Non-pigmented ciliary epithelial cell (primary cell): ENCODE measurements at places on chromosomes 11 and 22.

GRCh38 chr11:61325649-61326414 lies 7.1 kb downstream of the DDB1 start:
- DNase-seq = no peak

- DNase-seq = no peak
These were observed 278.2 kb upstream of the CHORDC1 start for GRCh38 chr11:90500922-90501568.

DNA sequence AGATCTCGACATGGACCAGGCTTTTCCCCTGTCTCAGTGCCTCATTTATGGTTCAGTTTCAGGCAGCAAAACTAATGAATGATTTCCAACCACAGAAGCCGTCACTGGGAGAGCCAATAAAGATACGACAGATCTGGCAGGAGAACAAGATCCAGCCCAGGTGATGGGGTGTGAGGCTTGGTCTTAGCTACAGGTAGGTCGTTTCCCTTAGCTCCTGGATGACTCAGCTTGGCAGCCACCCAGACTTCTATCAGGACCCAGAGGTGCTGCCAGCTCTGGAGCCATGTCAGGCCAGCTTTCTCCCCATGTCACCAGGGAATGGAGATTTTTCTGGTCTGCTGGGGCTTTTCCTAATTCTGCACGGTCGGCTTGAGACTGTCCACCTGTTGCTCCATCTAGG lies 36.3 kb upstream of the APOBEC3A start:
- DNase-seq = no peak

DNA sequence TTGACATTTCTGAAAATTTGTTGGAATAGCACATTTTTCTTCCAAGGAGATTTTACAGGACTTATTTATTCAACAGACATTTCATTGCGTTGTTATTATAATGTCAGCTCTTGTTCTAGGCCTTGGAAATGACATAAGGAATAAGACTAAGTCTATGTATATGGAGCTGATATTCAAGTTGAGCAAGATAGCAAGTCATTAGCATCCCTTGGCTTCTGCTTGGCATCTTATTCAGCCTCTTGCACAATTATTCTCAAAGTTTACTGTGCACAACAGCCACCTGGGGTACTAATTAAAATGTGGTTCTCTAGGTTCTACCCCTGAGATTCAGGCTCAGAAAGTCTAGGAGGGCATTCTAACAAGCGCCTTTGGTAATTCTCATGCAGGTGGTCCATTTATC lies 304.8 kb upstream of the DDI1 start:
- DNase-seq = no peak

DNA sequence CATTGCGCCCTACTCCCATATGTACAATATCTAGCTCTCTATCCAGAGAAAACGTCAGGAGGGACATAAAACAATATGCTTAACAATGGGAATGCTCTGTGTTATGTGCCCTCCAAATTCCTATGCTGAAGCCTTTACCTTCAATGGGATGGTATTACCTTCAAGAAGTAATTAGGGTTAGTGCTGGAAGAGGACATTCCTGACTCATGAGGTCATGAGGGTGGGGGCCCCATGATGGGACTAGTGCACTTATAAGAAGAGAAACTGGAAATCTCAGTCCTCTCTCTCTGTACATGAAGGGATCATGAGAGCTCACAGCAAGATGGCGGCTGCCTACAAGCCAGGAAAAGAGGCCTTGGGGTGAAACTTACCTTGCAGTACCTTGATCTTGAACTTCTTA lies 20.3 kb downstream of the MMP20 start:
- no peak for DNase-seq

GRCh38 chr22:24146194-24146616 lies 35.1 kb upstream of the SUSD2 start:
- no peak for DNase-seq

DNA sequence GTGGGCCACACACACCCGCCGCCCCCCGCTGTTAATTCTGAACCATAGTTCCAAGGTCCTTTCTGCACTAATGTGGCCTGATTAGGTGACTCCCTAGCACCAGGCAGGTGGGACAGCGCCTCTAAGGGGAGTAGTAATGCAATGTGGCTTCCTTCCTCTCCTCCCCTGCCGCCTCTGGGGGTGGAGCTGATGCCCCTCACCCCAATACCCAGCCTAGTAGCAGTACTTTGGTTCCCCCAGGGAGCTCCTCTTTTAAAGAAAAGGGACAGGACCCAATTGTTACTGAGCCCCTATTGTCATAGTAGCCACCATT lies 14.4 kb downstream of the RTN4RL2 start:
- DNase-seq = no peak

DNA sequence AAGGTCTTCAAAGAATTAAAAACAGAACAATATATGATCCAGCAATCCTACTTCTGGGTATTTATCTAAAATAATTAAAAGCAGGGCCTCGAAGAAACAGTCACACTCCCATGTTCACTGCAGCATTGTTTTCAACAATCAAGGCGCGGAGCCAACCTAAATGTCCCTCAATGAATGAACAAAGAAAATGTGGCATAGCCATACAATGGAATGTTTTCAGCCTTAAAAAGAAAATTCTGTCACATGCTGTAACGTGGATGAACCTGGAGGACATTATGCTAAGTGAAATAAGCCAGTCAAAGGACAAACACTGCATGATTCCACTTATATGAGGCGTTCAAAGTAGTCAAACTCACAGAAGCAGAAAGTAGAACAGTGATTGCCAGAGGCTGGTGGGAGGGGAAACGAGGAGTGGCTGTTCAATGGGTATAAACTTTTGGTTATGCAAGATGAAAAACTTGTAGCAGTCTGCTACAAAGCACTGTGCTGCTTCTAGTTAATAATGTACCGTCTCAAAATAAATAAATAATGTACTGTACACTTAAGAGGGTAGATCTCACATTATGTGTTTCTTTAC lies 41.2 kb downstream of the SNX19 start:
- DNase-seq = no peak

DNA sequence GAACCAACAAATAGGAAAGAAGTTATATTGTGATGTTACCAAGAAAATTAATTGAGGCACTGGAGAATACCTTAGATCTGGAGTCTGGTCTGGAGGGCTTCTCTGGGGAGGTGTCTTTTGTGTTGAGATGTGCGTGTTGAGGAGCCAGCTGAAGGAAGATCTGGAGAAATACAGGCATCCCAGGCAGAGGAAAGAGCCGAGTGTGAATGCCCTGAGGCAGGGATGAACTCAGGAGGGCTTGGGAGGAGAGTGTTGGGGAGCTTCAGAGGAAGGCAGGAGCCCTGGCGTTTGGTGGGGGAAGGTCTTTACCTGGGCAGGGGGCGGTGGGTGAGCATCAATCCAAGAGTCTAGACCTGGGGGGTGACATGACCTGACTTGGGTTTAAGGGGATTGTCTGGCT lies 13.1 kb downstream of the SYNGR1 start:
- DNase-seq = no peak

DNA sequence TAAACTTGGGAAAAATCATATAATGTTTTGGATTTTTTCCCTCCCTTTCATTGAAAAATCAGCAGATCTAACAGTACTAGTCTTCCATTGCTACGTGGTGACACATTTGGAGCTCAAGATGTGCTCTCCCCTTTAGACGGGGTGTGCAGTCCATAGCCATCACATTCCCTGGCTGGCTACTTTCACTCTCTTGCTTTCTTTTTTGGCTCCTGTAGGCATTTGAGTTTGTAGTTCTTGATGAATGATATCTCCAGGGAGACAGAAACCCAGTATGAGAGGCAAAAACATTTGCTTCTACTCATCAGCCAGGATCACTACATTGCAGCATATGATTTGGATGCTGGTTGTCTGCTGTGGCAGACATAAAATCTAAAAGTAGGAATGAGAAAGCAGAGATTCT lies 12.1 kb downstream of the CCDC81 start:
- no peak for DNase-seq

DNA sequence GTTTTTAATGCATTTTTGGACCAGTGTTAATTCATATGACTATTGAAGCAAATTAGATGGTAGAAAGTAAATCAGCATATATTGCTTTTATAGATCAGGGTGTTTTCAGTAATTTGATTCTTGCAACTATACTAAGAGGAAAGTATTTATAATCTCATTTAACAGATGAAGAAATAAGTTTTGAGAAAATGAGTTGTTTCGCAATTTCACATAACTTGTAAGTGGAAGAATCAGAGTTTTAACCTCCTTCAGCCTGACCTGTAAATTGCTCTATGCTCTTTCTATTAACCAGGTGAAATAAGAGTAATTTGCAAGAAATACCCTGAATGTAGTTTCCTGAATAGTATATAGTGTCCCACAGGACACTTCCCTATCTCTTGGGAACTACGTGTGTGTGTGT lies 1106.8 kb upstream of the RAG2 start:
- DNase-seq = no peak

GRCh38 chr11:20126724-20127123 lies 33.6 kb downstream of the DBX1 start:
- DNase-seq = no peak

DNA sequence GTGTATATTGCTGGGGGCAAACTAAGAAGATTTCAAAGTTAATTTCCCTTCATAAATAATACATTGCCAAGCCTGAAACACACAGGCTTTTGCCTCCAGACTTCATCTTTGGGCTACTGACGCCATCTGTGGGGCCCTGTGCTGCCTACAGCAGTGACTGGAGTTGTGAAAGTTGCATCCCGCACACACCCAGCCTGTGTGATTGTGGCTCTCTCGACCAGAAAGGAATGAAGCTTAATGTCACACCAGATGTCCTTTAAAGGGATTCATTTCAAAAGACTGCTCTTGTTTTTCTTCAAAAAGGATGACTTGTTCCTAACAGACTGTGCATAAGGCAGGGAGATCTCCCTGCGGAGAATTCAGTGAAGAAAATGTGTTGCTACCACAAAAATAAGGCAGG lies 210.5 kb downstream of the FAM181B start:
- no peak for DNase-seq

DNA sequence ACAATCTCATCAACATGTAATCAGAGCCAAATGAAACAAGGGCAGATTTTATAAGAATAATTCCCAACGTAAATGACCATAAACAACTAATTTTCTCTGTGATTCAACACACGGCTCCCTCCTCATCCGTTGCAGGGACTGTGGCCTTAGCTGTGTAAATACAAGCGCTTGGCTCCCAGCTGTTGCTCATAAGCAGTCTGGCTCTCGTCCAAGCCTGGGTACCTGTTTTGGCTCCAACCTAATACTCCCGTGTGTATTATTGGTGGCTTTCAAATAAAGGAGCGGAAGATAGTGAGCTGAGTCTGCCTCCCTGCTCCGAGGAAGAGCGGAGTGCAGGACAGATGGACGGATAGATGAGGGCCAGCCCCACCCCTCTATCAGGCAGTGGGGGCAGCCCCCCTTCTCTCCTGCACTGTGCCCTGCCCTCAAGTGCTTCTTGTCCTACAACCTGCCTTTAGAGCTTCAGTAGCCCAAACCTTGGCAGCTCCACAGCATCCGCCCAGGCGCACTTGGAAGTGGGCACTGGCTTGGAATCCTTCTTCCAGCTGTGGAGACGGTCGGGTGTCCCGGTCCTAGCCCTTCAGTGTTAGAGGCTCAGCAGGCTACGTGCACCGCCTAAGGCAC lies 670.9 kb downstream of the BRD1 start:
- no peak for DNase-seq

DNA sequence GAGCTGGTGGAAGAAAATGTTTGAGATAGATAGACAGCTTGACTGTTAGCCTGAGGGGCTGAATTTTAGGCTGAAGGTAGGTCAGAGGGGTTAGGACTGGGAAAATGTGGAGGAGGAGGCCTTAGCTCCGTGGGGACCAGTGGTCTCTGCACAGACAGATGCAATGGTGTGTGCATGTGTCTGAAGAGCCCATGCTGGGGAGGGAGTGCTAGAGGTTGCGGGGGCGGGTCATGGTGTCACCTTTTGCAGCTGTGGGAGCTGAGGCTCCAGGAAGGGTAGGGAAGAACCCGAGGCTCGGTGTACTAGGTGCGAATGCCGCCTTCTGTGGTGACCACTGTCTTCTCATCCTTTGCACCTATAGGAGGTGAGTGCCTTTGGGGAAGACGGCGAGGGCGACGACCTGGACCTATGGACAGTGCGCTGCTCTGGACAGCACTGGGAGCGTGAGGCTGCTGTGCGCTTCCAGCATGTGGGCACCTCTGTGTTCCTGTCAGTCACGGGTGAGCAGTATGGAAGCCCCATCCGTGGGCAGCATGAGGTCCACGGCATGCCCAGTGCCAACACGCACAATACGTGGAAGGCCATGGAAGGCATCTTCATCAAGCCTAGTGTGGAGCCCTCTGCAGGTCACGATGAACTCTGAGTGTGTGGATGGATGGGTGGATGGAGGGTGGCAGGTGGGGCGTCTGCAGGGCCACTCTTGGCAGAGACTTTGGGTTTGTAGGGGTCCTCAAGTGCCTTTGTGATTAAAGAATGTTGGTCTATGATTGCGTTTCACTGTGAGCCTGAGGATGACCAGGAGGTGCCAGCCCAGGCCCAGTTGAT lies 1.6 kb downstream of the SDF2L1 start:
- no peak for DNase-seq

DNA sequence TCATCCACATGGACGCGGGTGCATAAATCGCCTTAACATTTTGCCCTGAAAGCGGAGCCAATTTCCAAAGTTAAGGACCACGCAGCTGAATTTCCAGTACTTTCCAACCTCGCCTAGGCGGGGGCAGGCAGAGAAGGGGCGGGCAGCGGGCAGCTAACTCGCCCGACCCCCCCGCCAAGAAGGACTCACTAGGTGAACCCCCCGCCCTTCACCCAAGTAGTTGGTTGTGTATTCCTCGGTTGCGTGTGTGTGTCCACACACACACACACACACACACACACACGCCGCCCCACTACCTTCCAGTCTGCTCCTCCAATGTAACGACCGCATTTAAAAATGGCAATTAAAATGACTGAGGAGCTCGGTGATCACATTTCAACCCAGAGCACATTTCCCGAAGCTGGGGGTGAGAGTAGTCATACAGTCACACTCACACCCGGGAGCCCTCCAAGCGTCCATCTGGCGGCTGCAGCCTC lies 1.4 kb downstream of the TENM4 start:
- no peak for DNase-seq

- no peak for DNase-seq
These were observed 21.9 kb downstream of the NEAT1 start for GRCh38 chr11:65444314-65445051.

- DNase-seq = no peak
These were observed 1686.8 kb downstream of the LRRC4C start for GRCh38 chr11:39772525-39773137.

GRCh38 chr11:120255519-120255866 lies 15.6 kb downstream of the POU2F3 start:
- DNase-seq = no peak

GRCh38 chr11:131454490-131454889 lies 84.1 kb downstream of the NTM start:
- DNase-seq = no peak

GRCh38 chr22:35629406-35630216 lies 12.5 kb upstream of the MB start:
- DNase-seq = peak; percentile 85
